Ureter (tissue), 1 donor: ENCODE measurements at places on chromosomes 6 and 20. TPM values are rescaled to one million over a fixed set of nuclear protein-coding genes. Genes with fewer than 3 reads are reported as not detected.

DNA sequence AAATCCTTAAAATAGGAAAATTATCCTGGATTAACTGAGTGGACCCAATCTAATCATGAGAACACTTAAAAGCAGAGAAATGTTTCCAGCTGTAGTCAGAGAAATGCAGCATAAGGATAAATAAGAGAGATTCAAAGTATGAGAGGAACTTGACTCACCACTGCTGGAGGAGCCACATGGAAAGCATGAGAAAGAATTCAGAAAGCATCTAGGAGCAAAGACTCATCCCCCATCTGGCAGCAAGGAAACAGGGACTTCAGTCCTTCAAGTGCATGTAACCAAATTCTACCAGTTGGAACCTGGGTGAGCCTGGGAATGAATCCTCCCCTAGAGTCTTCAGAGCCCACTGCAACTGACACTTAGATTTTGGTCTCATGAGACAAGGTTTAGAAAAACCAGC is 33.7 kb downstream of the RNF146 start:
- no peak for DNase-seq

DNA sequence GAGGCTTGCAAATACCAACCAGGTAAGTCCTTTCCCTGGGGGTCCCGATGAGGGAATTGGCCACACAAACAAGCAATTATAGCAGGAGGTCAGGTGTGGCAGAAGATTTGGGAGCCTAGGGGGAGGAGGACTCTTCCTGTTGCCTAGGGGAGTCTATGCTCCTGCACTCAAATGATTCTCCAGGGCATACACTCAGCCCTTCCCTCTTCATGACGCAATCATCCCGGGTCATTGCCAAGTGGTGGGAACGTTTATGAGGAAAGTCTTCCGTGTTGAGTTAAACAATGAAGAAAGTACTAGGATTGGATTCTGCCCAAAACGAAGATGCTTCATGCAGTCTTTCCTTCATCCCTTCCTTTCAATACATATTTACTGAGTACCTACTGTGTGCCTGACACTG is 186.5 kb upstream of the TSHZ2 start:
- DNase-seq: no peak

GRCh38 chr20:31568773-31569162 is 36.3 kb upstream of the ID1 start:
- DNase-seq: no peak

DNA sequence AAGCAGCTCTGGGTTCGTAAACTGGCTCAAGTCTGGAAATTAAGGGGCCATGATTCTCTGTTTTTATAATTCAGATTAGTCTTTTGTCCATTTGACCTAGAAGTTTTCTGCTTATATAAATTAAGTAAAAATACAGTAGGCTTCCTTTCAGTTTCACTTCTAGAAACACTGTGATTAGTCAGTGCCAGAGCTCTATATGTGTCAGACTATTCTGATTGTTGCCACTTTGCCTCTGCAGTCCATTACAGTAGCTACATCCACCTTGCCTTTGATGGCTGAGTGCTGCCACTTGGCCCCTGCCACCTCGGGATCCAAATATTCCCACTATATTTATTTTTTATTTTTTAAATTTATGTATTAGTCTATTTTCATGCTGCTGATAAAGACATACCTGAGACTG is 7.9 kb downstream of the ZC2HC1B start:
- no peak for DNase-seq

Gene CTCFL
- not detected for total RNA-seq

DNA sequence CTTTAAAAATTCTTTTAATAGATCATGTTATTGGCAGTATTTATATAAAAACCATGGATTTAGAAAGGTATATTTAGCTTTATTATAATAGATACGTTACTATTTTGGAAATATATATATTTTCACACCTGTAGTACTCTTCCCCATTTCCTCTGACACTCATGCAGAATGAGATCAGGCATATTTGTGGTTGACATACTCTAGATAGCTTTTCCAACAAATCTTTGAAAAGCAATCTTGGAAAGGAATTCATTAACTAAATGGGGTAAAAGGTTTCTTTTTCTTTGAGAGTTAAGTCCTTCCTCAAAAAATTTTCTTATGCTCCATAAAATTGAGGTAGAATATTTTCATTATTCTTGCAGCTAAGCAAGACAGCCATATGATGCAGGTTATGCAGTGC is 14.5 kb downstream of the ASF1A start:
- DNase-seq: no peak

DNA sequence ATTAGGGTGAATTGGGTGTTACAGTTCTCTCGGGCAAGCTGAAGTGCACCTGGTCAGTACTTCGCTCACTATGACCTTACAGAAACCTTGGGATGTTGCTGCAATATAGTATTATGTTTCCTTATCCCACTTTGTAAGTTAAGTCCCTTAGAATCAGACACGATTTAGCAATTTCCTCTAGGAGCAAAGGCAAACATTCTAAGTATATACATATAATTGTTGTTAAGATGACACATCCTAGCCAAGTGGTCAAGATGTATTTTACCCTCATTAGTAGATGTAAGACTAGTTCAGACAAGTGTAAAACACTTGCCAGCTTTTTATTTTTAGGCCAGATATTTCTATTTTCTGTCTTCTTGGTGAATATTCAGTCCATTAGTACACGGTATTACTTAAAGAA is 31.1 kb upstream of the RGS17 start:
- DNase-seq: no peak

Gene CGA
- total RNA-seq: not detected

- no peak for DNase-seq
Measured at GRCh38 chr6:16852671-16853070, 91.4 kb upstream of the ATXN1 start.

Gene MICA
- 27.7 TPM for total RNA-seq

Gene ZCCHC3
- 16.0 TPM for total RNA-seq

Gene TENT5A
- 21.6 TPM for total RNA-seq

Gene ZNF76
- 53.4 TPM for total RNA-seq

Gene TUBB1
- not detected for total RNA-seq

Gene TSBP1
- not detected for total RNA-seq

- no peak for DNase-seq
Measured at GRCh38 chr20:14902432-14903089, 565.1 kb upstream of the FLRT3 start.

DNA sequence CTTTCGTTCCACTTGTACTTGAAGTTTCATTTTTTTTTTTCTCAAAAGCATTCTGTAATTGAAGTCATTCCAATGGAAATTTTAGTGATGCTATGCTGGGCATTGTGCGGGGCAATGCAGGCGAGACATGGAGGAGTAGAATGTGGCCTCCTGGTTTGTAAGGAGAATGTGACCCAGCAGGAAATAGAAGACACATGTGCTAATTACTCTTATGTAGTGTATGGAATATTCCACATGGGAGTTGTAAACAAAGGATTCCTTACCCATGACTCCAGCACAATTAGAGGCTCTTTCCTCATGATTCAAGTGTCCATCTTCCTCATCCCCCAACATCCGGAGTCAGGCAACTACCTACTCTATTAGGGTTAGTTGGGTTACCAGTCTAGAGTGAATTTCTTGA is 14.9 kb upstream of the RFPL4B start:
- no peak for DNase-seq

- DNase-seq: no peak
Measured at GRCh38 chr20:1569415-1569881, 11.9 kb upstream of the SIRPD start.

- DNase-seq: no peak
Measured at GRCh38 chr6:106014955-106015354, 71.2 kb upstream of the PRDM1 start.

Gene PACSIN1
- 1.9 TPM for total RNA-seq

Gene NFATC2
- total RNA-seq: 10.6 TPM

DNA sequence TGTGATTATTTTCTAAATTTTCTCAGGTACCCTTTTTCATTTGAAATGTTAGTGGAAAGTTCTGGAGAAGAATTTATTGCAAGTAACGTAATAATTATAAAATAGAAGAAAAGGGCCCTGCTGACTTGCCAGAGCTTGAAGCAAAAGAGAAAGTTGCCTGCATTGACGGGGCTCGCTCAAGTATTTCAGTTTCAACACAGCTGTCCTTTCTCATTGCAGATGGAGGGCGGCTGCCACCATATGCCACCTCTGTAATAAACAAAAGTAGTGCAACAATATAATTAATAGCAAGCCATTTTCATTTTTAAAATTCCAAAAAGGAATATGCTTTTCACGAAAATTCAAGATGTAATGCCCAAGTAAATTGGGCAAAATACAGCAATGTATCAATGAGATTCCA is 246.2 kb downstream of the PACRG start:
- no peak for DNase-seq

- peak; percentile 48 for DNase-seq
Measured at GRCh38 chr6:52087498-52087999, at the start of gene PKHD1. PKHD1 (minus strand) TSS chr6:52087613; CDS start chr6:52084933, 2,680 bp downstream.

GRCh38 chr6:155418017-155418761 is 37.5 kb downstream of the NOX3 start:
- DNase-seq: no peak

Gene MCM9
- total RNA-seq: 36.0 TPM

DNA sequence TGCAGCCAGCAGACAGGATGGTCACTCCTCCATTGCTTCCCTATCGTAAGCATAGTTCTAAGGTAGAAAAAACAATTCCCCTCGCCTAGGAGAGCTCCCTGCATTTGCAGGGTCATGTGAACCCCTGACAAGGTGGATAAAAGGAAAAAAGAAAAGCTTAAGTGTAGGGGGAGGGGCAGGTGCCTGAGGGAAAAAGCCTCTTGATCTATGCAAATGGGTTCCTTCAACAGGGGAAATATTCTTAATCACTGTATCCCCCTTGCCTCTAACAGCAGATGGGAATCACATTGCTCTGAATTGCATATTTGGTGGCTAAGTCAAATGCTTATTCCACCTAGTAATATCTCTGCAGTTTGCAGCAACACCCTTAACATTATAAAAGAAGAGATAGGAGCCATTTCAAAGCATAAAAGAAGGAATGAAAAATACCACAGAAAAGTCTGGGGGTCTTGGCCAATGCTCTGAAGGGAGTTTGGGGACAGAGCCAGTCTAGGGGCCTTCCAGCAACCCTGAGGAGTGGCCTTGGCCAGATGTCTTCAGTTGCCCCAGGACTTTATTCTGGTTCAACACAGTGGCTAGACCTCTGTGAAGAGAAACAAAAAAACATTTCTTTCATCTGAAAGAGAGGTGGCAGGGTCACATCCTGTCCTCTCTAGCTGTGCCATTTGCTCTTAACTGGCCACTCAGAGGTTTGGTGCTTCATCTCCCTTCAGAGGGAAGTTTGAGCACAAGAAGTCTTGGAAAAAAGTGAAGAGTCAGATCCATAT is 660.4 kb upstream of the GJE1 start:
- DNase-seq: no peak
